ENCODE measurements at places on chromosomes 2 and 18.
A peak's percentile ranks its signal among the peaks of the same experiment; 100 is the strongest.

GRCh38 chr2:17643031-17643615 lies 102.6 kb downstream of the VSNL1 start:
- DNase-seq, result no peak

DNA sequence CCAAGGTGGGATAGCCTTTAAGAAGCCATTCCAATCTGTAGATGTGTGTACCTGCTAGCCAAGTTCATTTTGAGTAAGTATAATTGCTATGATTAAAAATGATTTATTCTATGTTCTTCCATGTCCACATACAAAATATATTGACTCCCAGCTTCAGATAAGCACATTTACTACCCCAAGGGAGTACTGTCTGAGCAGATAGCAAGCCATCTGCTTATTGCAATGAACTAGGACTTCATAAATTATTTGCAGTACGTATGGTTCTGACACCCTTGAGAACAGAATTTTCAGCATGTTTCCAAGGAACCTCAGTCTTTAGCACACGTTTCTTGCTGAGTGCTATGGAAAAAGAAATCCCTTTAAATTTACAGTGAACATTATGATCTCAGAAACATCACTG lies 28.2 kb downstream of the ABCG5 start:
- DNase-seq, result no peak

DNA sequence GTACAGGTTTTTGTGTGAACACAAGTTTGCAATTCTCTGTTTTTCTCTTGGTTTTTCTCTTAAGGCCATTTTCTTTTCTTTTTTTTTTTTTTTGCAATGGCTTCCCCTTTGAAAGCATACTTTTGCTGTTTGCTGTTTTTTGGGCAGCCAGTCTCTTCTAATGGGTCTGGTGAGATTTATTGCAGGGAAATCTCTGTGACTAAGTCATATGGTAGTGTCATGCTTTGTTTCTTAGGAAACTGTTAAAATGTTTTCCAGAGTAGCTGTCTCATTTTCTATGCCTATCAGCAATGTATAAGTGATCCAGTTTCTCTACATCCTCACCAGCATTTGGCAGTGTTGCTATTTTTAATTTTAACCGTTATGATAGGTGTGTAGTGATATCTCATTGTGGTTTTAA lies 27.9 kb upstream of the CDCA7 start:
- DNase-seq, result no peak

GRCh38 chr2:151525821-151526373 lies 116.2 kb downstream of the RIF1 start:
- DNase-seq, result no peak

GRCh38 chr2:140344838-140345237 lies 1564.6 kb upstream of the NXPH2 start:
- DNase-seq, result no peak

DNA sequence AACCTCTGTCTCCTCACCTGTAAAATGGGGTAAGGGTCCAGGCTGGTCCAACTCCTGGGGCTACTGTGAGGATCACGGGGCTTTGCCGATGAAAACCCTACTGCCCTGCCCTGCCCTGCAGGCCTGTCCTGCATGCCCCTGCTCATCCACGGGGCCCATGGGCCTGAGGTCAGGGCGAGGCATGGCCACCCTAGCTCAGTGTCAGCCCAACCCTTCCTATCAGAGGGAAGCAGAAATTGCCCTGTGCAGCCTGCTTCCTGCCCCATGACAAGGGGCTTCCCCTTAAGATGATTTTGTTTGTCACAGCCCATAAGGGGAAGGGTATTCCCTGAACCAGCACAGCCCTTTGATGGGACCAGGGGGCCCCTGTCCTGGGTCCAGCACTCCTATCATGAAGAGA lies 353.6 kb upstream of the ID2 start:
- no peak for DNase-seq

GRCh38 chr2:167331636-167332232 lies 443.5 kb downstream of the XIRP2 start:
- no peak for DNase-seq

GRCh38 chr2:48991415-48992131 lies 162.7 kb downstream of the FSHR start:
- DNase-seq, result no peak

- DNase-seq, result no peak
These were observed 8.6 kb upstream of the SEH1L start for GRCh38 chr18:12939162-12939561.

DNA sequence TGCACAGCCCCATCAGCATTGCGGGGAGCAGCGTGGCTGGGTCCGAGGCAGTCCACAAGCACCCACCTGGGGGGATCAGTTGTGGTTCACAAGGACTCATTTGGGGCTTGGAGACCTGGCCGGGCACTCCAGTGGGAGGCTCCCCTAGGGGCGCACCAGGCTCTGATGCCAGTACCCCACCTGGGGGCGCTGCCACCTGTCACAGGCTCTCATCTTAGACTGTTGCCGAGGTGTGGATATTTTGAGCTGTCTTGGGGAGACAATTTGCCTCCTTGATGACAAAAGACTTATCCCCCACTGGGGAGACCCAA lies 3.0 kb downstream of the ADRA2B start:
- DNase-seq, result no peak

- DNase-seq, result peak; percentile 40
These were observed 5.8 kb downstream of the HDLBP start for GRCh38 chr2:241309684-241310117.

DNA sequence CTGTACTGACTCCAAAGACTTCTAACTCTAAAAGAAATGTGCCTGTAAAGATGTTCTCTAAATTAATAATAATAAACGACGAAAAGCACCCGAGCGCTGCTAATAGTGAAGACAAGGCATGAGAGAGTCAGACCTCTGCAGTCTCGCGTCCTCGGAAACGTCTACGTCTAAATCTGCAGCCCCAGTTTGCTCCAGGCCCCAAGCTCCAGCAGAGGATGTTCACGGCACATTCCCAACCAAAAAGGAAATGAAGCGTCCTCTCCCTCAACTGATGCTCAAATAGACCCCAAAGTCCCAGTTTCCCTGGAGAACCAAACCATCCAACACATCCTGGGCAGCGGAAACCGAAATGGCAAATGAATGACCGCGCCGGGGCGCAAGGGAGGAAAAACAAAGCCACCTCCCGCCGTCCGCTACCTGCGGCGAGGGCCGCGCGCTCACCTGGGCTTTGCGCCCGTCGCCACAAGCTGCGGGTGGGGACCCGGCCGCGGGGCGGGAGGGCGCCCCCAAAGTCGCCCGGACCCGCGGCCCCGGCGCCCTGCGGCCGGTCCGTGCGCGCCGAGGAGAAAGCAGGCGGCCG lies 47.1 kb upstream of the CCDC150 start:
- no peak for DNase-seq

DNA sequence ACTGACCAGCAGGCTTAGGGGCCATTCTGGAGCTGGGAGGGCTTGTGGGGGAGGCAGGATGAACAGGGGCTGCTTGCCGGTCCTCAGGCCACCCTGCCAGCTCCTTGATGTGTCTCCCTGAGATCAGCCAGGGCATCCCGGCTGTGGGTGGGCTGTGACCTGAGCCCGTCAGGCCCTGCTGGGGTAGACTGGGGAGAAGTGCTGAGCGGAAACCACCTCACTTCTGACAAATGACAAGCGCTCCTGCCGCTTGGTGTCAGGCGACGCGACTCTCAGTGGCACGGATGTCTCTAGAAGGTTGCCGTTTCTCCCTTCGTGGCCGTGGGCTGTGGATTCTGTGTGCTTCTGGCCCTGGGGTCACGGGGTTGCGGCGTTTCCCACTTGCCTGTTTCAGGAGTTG lies 45.7 kb downstream of the NFATC1 start:
- no peak for DNase-seq

- no peak for DNase-seq
These were observed 673 bp upstream of the SMCHD1 start for GRCh38 chr18:2654928-2655177.

GRCh38 chr18:79611040-79611681 lies 68.4 kb upstream of the CTDP1 start:
- no peak for DNase-seq

DNA sequence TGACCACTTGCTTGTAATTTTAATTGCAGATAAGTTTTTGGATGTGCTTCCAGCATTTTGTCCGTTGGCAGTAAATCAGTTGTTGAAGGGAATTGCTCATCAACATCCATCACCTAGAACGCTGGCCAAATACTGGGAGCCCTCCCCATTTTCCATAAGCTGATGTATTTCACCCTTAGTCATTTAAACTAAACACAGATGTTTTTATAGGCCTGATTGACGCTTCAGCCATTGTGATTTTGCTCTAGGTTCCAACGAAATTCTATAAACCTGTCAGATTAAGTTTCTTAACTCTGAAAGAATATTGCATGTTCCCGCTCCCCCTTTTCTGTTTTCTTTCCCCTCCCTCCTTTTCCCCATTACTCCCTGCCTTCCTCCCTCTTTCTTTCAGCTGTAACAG lies 1.0 kb upstream of the RPRM start:
- DNase-seq, result no peak

DNA sequence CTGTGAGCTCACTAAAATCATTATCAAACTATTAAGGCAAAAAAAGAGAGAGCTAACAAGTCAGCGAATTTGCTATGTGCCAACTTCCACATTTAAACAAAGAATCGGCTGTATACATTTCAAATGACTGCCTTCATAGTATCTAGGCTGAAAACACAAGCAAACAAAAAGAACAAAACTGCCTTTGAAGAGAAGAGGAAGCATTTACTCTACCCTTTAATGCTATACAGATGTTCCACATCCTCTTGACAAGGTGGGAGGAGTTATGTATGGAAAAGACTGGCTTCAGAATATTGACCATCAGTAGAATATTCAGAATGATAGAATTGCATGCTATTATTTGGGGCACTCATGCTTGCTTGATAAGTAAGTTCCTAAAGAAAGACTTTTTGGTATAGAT lies 741.7 kb downstream of the PLCL1 start:
- no peak for DNase-seq

DNA sequence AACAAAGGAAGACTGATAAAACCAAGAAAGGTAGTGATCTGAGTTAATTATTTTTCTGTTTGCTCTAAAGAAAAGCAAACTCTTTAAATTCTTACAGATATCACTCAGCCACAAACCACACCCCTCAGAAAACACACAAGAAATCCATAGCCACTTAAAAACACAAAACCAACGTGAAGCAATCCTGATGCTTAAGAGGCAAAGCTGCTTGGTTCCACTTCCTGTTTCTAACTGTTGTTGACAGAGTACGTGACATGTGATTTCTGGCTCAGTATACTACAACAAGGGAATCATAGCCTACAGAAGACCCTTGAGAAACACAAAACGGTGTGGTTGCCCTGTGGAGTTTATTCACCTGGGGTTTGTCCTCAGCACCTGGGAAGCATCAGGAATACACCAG lies 240.9 kb upstream of the APCDD1 start:
- no peak for DNase-seq

DNA sequence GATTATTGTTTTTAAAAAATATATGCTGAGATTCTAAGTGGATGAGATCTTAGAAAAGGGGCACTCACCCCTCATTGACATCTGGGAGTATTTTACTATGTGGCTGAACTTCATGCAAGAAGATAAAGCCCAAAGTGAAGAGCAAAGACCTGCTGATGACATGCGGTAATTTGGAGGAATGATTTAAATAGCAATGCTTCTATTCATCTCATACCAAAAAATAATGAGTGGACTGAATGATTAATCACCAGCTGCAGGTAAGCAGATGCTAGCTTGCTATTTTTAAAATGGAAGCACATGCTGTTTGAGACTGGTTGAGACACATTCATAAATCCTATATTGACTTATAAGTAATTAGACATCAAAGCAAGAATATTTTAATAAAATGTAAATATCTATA lies 12.7 kb upstream of the CDK15 start:
- no peak for DNase-seq

DNA sequence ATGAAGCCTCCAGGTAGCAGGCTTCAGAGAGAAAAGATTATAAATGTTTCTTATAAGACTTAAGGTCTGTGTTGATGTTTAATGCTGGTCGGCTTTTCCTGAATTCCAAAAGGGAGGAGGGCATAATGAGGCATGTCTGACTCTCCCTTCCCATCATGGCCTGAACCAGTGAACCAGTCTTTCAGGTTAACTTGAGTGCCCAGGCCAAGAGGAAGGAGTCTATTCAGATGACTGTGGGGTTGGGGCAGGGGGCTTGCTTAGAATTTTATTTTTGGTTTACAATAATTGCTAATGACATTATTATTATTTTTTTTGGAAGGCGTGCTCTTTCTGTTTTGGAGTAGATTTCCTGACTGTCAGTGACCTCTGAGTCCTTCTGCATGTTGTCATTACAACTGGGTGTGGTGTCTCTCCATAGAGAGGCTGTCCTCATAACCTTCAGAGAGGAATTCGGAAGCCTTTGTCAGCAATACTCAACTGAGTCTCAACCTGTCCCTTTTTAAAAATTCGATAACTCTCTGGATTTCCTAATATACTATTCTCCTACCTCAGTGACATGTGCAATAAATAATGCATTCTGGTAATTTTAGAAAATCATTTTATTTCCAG lies 275.1 kb upstream of the CXCR4 start:
- DNase-seq, result no peak

DNA sequence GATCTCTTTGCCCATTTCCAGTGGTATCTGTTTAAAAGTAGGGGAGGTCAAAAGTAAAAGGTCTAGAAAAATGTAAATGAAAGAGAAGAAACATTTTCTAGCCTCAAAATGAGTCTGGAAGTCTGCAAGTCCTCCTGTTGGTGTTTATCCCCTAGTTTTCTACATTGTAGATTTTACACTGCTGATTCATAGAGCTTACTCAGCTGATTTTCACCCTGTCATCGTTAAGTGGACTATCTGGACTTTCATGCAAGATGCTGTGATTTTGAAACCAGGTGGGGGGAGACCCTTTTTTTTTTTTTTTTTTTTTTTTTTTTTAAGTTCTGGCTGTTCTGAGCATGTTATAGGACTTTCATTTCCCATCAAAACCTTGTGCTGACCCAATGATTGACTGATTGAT lies 10.3 kb downstream of the HOXD3 start:
- no peak for DNase-seq

- DNase-seq, result no peak
These were observed 37.6 kb upstream of the PLEKHM3 start for GRCh38 chr2:208062961-208063360.

DNA sequence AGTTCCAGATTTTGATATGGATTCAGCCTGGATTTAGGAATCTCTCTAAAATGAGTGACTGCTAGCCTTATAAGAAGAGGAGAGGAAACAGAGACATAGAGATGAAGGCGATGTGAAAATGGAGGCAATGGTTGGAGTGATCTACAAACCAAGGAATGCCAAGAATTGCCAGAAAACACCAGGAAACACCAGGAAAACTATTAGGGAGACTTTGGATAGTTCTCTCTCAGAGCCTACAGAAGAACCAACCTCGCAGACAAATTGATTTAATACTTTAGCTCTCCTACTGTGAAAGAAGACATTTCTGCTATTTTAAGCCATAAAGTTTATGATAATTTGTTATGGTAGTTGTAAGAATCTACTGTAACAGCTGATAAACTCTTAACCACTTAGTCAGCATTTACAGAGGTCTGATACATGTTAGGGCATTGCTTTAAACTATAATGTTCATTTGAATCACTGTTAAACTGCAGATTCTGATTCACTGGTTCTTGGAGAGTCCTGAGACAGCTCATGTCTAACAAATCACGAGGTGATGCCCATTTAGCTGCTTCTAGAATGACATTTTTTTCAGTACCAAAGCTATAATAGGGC lies 1702.6 kb upstream of the LRRTM1 start:
- no peak for DNase-seq
